Stimulated activated CD4-positive, alpha-beta T cell treated with anti-CD3 and anti-CD28 coated beads, Interleukin-4, amount 100 ng/mL, for 24 hours (primary cell): ENCODE measurements at places on chromosomes 5 and 9.
A peak's percentile ranks its signal among the peaks of the same experiment; 100 is the strongest.

DNA sequence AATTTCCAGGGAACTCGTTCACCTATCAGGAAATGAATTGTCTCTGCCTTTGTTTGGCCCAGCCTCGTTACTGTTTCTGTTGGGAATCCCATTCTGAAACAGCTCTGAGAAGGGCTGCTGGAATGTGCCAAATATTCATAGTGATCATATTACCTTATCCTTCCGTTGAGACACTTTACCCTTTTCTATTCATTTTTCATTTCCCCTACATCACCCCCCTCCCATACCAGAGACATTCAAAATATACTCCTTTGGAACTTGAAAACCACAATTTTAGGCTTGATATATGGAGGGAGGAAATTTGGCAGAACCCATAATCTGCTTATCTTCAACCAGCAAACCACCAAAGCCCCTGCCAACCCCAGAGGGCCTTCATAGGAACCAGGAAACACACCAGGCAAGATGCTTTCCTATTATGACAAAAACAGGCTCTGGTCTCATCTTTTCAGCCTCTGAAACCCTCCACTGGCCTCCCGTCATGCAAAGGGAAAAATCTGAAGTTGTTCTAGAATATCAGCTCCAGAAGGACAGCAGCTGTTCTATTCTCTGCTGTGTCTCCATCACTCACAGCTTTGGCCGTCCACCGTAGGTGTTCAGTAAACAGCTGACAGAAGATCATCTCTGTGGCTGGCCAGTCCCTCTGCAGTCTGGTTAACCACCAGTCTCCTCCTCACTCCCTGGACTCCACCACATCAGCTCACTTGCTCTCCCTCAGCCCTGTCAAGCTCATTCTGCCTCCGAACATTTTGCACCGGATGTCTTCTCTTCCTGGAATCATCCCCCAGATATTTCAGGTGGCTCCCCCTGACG lies 217.2 kb upstream of the WWC1 start:
- no peak for DNase-seq

GRCh38 chr9:113619491-113620376 lies 156.2 kb downstream of the RGS3 start:
- DNase-seq = no peak

DNA sequence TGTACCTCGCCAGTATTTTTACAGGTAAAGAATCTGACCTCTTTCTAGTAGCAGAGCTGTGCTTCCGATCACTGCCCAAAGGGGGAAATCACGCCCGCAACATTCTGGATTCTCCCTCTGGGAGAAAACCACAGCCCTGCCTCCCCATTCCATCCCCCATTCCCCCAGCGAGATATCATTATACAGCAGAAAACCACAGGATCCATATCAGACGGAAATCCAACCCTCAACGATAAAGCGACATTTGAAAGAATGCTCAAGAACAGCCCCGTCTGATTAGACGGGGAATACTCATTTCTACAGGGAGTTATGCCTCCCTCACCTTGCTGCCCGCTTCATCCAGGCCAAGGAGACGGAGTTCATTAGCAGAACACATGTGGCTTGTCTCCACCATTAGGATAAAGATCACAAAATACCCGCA lies 172.8 kb downstream of the COL23A1 start:
- no peak for DNase-seq

GRCh38 chr9:36812556-36812955 lies 221.5 kb downstream of the PAX5 start:
- no peak for DNase-seq

DNA sequence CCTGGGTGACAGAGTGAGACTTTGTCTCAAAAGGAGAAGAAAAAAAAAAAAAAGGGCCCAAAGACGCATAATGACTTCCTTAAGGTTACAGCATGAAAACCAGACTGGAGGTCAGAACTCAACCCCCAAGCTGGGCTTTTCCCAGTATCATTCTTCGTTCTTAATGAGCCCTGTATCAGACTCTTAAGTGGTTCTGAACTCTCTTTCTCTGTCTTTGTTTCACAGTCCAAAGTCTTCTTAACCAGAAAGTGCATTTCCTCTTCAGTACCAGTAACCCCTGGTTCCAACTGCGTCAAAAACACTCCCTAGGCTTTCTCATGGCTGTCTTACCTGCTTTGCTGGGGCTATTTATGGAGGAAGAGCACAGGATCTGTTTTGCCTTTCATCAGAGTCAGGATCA lies 38.4 kb upstream of the SHB start:
- DNase-seq = no peak

GRCh38 chr5:109413458-109413857 lies 3.7 kb upstream of the PJA2 start:
- no peak for DNase-seq

GRCh38 chr5:150624334-150625163 lies 15.9 kb upstream of the SYNPO start:
- DNase-seq = peak; percentile 11

DNA sequence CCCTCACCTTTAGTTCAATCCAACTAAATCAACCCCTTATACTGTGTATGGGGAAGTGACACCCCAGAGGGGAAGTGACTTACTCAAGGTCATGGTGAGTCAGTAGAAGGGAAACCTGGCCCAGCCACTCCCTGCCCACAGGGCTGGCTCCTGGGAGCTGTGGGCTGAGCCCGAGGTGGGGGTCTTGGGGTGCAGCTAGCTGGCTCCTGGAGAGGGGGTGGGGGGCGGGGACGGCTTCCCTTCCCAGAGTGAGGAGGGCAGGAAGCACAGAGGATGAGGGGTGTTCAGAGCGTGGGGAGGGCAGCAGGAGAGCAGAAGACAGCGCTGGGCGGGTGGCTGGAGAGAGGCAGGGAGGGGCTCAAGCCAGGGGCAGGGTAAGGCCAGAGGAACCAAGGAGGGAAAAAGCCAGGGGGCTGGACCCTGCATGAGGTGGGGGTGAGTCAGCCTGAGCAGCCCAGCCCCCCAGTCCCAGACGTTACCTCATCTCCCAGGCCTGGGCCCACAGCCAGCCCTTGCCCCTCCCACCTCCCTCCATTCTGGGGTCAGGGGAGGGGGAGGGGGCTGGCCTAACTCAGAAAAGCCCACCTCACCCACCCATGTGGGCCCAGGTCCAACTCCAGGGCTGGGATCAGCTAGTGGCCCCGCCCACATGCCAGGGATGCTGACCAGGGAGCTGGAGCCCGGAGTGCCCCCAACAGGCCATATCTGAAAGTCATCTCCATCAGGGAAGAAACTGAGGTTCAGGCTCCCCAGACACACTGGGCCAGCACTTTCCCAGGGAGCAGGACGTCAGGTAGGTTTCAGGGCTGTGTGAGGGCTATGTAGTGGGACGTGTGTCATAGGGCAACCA lies 2.8 kb downstream of the PDLIM7 start:
- DNase-seq = peak; percentile 37

- peak; percentile 66 for DNase-seq
Observed at GRCh38 chr5:133944263-133945185, 23.9 kb downstream of the C5orf15 start.

- DNase-seq = no peak
Observed at GRCh38 chr9:110214586-110215355, 6.8 kb upstream of the C9orf152 start.

GRCh38 chr5:124528838-124529237 lies 217.6 kb downstream of the ZNF608 start:
- DNase-seq = no peak

DNA sequence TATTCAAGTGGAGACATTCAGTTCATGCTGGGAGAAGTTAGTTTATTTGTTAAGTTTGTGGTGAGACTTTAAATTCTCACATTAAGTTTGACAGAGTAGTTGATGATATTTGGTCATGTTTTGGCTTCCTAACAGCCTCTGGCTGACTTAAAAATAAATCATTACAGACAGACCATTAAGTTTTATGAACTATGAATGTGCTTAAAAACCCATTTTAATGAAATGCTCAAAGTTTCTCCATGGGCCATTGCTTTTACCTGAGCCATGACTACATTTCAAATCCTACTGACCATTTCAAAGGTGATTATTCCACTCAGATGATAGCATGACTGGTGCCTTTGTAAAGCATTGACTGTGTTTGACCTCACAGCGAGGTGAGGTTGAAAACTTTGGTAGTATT lies 192.7 kb downstream of the LRRC70 start:
- no peak for DNase-seq

DNA sequence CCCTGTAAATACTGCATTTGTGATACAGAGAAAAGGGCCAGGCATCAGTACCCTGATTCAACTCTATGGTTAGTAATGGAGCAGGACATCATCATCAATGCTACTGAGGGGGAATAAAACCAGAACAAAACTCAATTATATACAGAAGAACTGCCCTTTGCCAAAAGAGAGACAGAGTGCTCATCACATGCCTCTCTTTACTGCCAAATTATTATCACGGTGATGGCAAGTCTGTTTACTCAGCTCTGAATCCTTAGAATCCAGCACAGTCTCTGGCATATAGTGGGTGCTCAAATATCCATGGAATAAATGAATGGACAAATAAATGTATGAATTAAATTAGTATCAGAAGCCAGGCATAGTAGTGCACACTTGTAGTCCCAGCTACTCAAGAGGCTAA lies 130.2 kb downstream of the TTC39B start:
- no peak for DNase-seq

- DNase-seq = no peak
Observed at GRCh38 chr9:68775003-68775730, 70.1 kb downstream of the PIP5K1B start.

GRCh38 chr9:2506321-2506720 lies 115.3 kb upstream of the VLDLR start:
- no peak for DNase-seq
